ENCODE measurements at places on chromosomes 3 and 15.

DNA sequence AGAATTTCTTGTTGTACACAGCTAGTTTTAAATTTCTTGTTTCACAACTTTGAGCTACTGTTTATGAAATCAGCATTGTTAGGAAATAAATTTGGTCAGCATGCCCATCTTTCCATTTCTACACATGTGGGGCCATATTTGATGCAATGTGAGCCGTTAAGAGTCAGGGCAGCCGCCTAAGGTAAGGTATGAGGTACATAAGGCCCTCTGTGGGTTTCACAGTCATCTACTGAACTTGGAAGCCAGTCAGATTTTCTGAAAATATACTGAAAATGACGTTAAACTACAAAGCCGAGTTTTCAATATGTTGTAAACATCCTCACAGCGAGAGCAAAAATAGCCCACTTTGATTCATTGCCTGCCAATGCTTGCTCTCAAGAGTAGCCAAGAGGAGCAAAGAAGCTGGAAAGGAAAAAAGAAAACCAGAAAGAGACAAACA, 94.7 kb upstream of the PDZRN3 start:
- DNase-seq: no peak

DNA sequence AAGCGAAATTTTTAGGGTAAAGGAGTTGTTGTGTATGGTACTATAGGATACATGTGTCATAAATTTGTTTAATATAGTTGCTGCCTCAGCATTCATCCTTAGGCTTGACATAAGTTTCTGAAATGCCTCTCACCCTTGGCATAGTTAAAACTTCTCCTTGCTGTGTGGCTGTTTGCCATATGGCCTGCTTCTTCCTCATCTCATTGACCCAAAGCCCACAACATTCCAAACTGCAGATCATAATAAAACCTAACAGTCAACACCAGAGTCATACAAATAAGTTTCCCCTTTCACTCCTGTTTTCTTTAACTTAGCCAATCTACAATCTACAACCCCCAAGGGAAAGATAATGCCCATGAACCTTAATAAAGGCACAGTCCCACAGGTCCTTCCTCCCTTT, 136.6 kb downstream of the TMCC1 start:
- no peak for DNase-seq

- no peak for DNase-seq
Measured at GRCh38 chr3:2172561-2173171, 74.0 kb downstream of the CNTN4 start.

- no peak for DNase-seq
Measured at GRCh38 chr15:92845126-92845508, 55.0 kb upstream of the CHD2 start.

DNA sequence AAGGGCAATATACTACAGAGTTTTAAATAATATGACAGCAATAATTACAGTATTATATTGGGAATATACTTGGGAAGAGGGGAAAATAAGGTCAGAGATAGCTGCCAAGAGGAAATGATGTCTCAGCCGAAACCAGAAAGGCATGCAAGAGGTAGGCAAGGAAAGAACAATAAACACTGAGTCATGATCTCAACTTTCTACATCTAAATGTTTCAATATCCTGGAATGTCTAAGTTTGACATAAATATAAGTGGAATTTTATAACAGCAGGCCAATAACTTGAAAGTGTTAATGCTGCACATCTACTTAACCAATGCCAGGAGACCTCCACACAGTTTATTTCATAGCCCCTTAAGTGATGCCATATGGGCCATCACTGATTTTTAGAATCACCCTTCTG, 99.8 kb upstream of the CPNE4 start:
- no peak for DNase-seq

DNA sequence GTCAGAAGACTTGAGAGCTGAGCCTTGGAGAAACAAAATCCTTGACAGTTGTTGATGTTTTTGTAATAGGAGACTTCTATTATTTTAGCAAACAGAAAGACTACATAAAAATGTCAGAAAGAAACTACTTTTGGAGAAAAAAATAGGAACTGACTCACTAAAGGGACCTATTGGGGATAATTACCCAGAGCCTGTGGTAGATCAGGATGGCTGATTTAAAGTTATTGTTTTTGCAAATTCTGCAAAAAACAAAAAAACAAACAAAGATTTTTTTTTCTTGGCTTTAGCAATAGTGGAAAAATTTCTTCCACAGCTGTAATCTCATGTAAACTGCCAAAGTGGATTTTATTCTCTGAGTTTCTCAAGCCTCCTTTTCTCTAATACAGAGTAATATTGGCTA, 101.5 kb upstream of the SATB1 start:
- DNase-seq: no peak

GRCh38 chr3:71134521-71134920, 449.0 kb downstream of the FOXP1 start:
- no peak for DNase-seq

GRCh38 chr3:160225176-160226025, at the start of gene C3orf80:
TSS of gene C3orf80 (plus strand) at chr3:160225422. CDS start at chr3:160225636, 214 bp downstream.
- DNase-seq: peak; percentile 66

GRCh38 chr3:131803113-131803512, 231.7 kb downstream of the CPNE4 start:
- no peak for DNase-seq

DNA sequence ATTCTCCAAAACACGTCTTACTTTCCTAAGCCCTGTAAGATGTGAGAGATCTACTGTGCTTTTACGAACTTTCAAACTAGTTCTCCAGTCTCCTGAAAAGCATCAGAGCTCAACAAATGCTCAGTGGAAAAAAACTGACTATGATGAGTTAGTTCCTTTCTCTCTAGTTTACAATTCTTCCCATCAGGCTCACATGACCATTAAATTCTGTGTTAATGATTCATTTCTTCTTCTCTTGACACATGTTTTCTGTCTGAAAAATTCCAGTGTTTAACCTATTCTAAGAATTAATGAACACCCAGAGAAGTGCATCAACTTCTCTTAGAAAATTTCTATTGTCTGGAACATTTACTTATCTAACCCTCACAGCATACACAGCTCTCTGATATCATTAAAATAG, 844.3 kb downstream of the SI start:
- DNase-seq: no peak

GRCh38 chr3:156818273-156818651, 7.9 kb upstream of the LEKR1 start:
- DNase-seq: no peak

- DNase-seq: no peak
Measured at GRCh38 chr3:141421639-141422319, 53.5 kb downstream of the ZBTB38 start.

DNA sequence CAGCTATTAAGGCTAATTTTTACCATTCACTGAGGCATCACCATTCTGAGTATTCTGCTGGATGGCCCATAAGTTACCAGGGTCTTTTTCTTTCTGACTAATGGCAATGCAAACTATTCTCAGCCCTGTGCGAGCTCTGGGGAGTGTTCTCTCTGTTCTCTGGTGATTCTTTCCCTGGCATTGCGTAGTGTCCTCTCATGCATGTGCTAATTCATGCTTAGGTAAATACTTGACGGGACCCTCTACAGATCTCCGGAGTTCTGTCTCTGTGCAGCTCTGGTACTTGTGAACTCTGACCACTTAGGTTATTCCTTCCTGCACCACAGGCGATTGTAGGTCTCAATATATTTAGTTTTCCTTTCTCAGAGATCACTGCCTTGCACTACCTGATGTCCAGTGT, 34.8 kb downstream of the UBE2E1 start:
- DNase-seq: no peak

- DNase-seq: no peak
Measured at GRCh38 chr3:65665915-65666314, 372.8 kb downstream of the MAGI1 start.

DNA sequence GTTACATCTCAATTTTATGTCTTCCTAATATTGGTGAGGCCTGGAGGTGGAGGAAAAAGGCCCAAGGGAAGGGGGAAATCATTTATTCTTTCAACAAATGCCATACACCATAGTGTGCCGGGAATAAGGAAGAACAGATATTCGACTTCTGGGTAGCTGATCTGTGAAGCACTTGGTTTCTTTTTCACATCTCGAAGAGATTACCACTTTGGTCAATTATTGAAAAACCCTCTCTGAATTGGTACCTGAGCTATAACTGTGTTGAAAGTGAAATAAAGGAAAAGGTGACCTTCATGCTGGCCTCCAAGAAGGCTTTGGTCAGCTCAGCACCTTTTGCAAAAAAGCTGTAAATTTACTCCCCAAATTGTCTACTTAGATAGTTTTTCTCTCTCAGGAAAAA, 14.2 kb upstream of the MB21D2 start:
- DNase-seq: no peak

GRCh38 chr3:8325306-8325705, 176.3 kb upstream of the LMCD1 start:
- no peak for DNase-seq

- DNase-seq: no peak
Measured at GRCh38 chr3:192857260-192857661, 60.4 kb downstream of the MB21D2 start.

- no peak for DNase-seq
Measured at GRCh38 chr15:81766829-81767475, 278.9 kb downstream of the MEX3B start.

DNA sequence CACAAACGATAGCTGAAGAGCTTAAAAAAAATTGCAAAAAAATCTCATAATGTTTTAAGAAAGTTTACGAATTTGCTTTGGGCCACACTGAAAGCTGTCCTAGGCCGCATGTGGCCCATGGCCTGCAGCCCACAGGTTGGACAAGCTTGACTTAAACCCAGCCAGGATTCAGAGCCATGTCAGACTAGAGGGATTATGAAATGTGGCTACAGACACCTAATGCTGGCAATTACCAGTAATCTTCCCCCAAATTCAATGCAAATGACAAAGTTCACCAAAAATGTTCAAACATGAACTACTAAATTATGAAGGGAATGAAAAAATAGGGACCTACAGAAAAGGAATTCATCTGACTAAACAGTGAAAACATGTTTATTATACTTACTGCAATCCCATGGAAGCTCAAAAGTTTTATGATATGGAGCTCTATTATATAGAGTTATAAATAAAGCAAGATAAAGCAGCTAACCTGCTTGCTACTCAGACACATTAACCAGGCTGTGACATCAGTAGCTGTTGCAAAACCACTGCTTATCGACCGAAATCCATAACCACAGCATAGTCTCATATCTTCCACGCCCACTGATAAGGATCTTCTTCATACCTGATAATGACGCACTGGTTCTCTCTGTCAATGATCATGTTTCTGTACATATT, 49.2 kb downstream of the LDHAL6B start:
- no peak for DNase-seq

DNA sequence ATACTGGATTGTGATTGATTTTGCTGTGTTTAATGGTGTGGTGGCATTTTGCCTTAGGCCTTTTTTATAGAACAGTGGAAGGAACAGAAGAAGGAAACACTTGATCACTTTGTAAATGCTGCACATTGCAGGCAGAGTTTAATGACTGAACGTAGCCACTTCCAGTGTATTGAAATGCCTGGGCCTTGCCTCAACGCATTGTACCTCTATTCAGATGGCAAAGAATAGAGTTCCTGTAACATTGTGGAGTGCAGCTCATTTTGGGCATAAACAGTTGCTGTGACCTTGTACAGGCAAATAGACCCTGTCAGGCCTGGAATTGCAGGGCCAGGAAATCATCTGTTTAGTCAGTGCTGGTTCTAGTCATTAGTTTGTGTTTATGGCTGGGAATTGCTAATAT, 225.0 kb downstream of the EPHA3 start:
- DNase-seq: no peak

GRCh38 chr3:42501321-42501680, 1.1 kb upstream of the VIPR1 start:
- no peak for DNase-seq
